ENCODE measurements at places on chromosomes 3 and 15. TPM values are rescaled to one million over a fixed set of nuclear protein-coding genes. Genes with fewer than 3 reads are reported as not detected.

POPDC2 gene
- 0.40 TPM for total RNA-seq

PP2D1 gene
- not detected for total RNA-seq

BBX gene
- total RNA-seq = 38.8 TPM

NAA50 gene
- 137 TPM for total RNA-seq

OCA2 gene
- total RNA-seq = 0.54 TPM

LRRN1 gene
- 109 TPM for total RNA-seq

GLT8D1 gene
- 60.6 TPM for total RNA-seq

SERINC4 gene
- total RNA-seq = 0.15 TPM

CAPN3 gene
- total RNA-seq = 0.63 TPM

C3orf33 gene
- 2.5 TPM for total RNA-seq
